ENCODE measurements at places on chromosomes 2 and 18. TPM values are rescaled to one million over a fixed set of nuclear protein-coding genes. Genes with fewer than 3 reads are reported as not detected.
A peak's percentile ranks its signal among the peaks of the same experiment; 100 is the strongest.

- peaks cover 17% of the 10 kb centered on the region for H3K4me1 ChIP-seq
- no peaks in the 10 kb centered on the region for H3K36me3 ChIP-seq
- H3K27ac ChIP-seq = no peak within 1 kb of the TSS
- H3K4me3 ChIP-seq = peak within 1 kb of the TSS; percentile 32
These were observed at the start of gene GAD1 for GRCh38 chr2:170816504-170817092. Gene GAD1 (plus strand): TSS chr2:170816887. CDS start chr2:170818592, 1,705 bp downstream.

The ICA1L gene
- total RNA-seq = 0.54 TPM

The ANO7 gene
- total RNA-seq = 55.0 TPM

GRCh38 chr2:121128741-121129659, 156.0 kb downstream of the TFCP2L1 start:
- no peaks in the 10 kb centered on the region for H3K36me3 ChIP-seq
- peak; percentile 89 for DNase-seq
- H3K4me3 ChIP-seq = no peak overlapping the region
- no peak overlapping the region for H3K27ac ChIP-seq
- no peaks in the 10 kb centered on the region for H3K27me3 ChIP-seq

- no peak overlapping the region for H3K4me3 ChIP-seq
- H3K27me3 ChIP-seq = no peaks in the 10 kb centered on the region
- H3K4me1 ChIP-seq = no peaks in the 10 kb centered on the region
- H3K27ac ChIP-seq = peak overlapping the region; percentile 8
These were observed 63.6 kb downstream of the CLHC1 start for GRCh38 chr2:55168221-55169154.

- no peak overlapping the region for H3K27ac ChIP-seq
- H3K4me3 ChIP-seq = no peak overlapping the region
- no peaks in the 10 kb centered on the region for H3K36me3 ChIP-seq
- H3K27me3 ChIP-seq = no peaks in the 10 kb centered on the region
These were observed 34.9 kb upstream of the APCDD1 start for GRCh38 chr18:10419420-10420103.

GRCh38 chr2:140288726-140289125, 1508.5 kb upstream of the NXPH2 start:
- H3K36me3 ChIP-seq = no peaks in the 10 kb centered on the region
- no peak overlapping the region for H3K4me3 ChIP-seq
- no peaks in the 10 kb centered on the region for H3K27me3 ChIP-seq
- no peak overlapping the region for H3K27ac ChIP-seq

- H3K4me1 ChIP-seq = no peaks in the 10 kb centered on the region
- no peaks in the 10 kb centered on the region for H3K27me3 ChIP-seq
- DNase-seq = no peak
- H3K36me3 ChIP-seq = no peaks in the 10 kb centered on the region
These were observed 71.8 kb downstream of the CMPK2 start for GRCh38 chr2:6793913-6794312.

The RGPD4 gene
- total RNA-seq = not detected

DNA sequence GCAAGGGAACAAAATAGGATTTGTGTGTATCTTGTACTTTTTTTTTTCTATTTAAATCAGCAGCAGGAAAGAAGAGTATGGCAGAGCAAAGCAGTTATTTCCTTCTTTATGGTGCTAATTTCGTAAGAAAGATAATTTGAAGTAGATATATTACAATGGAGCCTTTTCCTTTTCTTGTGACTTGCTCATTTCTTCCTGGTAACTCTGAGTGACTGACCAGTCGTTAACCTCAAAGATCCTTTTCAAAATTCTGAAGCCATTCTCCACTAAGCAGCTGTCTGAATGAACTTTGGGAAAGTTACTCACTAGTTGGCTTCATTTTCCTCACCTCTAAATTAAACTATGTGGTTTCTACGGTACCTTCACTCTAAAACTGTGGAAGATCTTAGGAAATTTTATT, 24.6 kb downstream of the AFTPH start:
- no peak overlapping the region for H3K27ac ChIP-seq
- H3K4me3 ChIP-seq = no peak overlapping the region
- H3K27me3 ChIP-seq = no peaks in the 10 kb centered on the region

DNA sequence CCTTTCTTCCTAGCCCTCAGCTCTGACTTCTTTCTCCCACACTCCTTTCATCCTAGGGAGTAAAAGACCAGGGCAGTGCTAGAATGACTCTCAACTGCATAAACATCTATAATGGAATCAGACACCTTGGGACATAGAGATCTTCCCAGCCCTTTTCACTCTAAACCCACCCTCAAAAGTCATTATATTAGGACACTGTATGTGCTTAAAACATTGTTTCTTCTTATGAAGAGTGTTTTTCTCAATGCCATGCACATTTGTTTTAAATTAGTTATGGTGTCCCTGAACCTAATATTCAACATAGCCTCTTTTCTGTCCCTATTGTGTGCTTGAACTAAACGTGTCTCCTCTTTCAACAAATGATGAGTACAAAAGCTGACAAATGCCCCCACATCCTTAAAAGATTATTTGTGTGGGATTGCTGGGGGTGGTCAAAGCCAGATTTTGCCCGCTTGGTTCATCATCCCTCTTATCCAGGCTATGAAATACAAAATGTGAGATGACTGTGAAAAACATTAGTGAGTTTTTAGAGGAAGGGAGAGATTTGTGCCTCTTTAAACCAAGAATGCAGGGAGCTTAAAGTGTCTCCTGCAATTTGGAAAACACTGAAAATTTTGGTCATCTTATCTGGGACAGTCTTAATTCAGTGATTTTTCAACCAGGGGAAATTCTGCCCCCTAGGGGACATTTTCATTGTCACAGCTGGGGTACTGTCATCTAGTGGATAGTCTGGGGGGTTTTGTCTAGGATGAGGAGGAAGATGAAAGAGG, 29.0 kb downstream of the SERPINB5 start:
- H3K27me3 ChIP-seq = no peaks in the 10 kb centered on the region
- H3K4me3 ChIP-seq = no peak overlapping the region
- peak; percentile 54 for DNase-seq

GRCh38 chr18:35521133-35521532, 23.4 kb upstream of the INO80C start:
- no peak for DNase-seq
- H3K27ac ChIP-seq = no peak overlapping the region
- H3K27me3 ChIP-seq = no peaks in the 10 kb centered on the region
- H3K4me1 ChIP-seq = no peaks in the 10 kb centered on the region
- no peak overlapping the region for H3K4me3 ChIP-seq
- H3K36me3 ChIP-seq = no peaks in the 10 kb centered on the region

The GPR45 gene
- total RNA-seq = not detected

- DNase-seq = no peak
- H3K27me3 ChIP-seq = no peaks in the 10 kb centered on the region
- H3K4me3 ChIP-seq = no peak overlapping the region
- H3K27ac ChIP-seq = no peak overlapping the region
- no peaks in the 10 kb centered on the region for H3K4me1 ChIP-seq
- no peaks in the 10 kb centered on the region for H3K36me3 ChIP-seq
These were observed 21.7 kb downstream of the LINC00305 start for GRCh38 chr18:64127172-64127571.

DNA sequence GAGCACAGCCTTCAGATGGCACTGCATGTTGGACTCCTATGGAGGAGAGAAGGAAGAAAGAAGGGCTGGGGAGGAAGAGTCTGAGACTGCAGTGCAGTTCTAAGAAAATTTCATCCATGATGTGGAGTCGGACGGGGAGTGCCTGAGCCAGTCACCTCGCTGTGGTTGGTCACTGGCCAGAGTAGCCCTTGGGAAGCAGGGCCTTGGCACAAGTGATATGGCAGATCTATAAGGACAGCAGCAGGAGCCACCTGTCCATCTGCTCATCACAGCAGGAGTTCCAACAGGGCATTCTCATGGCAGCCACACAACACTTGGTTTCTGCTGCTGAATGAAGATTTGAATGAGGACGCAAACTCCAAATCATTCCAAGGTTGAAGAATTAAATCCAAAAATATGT, 314.8 kb downstream of the CYP26B1 start:
- H3K36me3 ChIP-seq = no peaks in the 10 kb centered on the region
- no peak for DNase-seq
- H3K27ac ChIP-seq = no peak overlapping the region

DNA sequence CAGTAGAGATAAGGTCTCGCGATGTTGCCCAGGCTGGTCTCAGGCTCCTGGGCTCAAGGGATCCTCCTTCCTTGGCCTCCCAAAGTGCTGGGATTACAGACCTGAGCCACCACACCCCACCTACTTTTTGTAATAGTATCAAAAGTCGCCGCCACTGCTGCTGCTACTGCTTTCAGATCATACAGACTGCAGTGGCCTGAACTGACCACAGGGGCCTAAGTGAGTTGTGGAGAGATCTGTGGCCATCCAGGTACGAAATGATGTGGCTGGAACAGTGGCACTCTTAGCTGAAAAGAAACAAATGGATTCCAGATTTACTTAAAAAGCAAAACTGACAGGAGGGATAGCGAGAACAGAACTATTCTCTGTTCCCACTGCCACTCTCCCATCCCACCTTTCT, 32.9 kb upstream of the POMC start:
- no peak overlapping the region for H3K4me3 ChIP-seq
- no peak overlapping the region for H3K27ac ChIP-seq
- no peak for DNase-seq

DNA sequence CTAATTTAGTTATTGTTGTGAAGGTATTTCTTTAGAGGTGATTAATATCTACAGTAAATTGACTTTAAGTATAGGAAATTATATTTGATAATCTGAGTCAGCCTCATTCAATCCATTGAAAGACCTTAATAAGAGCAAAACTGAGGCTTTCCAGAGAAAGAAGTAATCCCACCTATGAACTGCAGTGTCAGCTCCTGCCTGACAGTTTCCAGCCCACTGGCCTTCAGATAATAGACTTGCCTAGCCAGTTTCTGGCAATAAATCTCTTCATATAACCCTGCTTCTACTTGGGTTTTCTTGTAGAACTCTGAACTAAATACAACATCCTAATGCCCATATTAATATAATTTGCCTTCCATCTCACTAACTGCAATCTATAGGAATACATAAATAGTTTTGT, 437.9 kb upstream of the UBE2E3 start:
- H3K4me3 ChIP-seq = no peak overlapping the region
- H3K4me1 ChIP-seq = no peaks in the 10 kb centered on the region
- H3K36me3 ChIP-seq = no peaks in the 10 kb centered on the region

- H3K4me1 ChIP-seq = no peaks in the 10 kb centered on the region
- no peak overlapping the region for H3K4me3 ChIP-seq
- H3K36me3 ChIP-seq = no peaks in the 10 kb centered on the region
- no peak overlapping the region for H3K27ac ChIP-seq
- H3K27me3 ChIP-seq = no peaks in the 10 kb centered on the region
These were observed 318.8 kb upstream of the KCNH7 start for GRCh38 chr2:163157411-163157810.

The RTP5 gene
- total RNA-seq = not detected

The ADRA2B gene
- 0.54 TPM for total RNA-seq

DNA sequence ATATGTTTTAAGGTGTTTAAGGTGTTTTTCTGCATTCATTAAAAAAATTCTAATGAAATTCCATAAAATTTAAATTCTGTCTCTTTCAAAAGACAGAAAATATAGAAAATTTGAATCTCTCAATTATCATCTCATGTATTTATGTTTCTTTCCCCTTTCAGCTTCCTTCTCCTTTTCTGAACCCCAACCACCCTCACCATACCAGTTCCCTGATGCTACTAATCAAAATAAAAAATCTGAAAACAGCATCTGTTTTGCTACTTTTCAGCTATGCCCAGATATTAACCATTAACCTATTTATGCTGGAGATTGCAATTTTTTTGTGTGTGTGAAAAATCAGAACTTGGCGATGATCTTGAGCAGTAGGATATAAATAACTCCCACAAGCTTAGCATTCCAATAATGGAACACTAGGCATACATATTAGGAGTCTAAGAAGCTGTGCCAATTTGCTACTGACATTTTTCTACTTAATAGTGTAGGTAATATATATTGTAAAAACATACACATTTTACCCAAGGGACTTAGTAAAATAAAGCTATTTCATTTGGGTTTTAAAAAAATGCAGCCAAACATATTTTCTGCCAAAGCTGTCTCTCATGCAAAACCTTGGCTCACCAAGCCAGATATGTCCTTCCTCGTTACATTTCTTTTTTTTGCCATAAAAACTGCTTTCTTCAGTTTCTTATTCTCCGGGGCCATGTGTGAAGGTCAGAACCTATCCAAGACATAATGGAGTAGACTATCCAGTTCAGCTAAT, 32.6 kb upstream of the AGPS start:
- no peaks in the 10 kb centered on the region for H3K27me3 ChIP-seq
- H3K4me1 ChIP-seq = no peaks in the 10 kb centered on the region
- no peak overlapping the region for H3K4me3 ChIP-seq
- no peaks in the 10 kb centered on the region for H3K36me3 ChIP-seq
- DNase-seq = no peak

DNA sequence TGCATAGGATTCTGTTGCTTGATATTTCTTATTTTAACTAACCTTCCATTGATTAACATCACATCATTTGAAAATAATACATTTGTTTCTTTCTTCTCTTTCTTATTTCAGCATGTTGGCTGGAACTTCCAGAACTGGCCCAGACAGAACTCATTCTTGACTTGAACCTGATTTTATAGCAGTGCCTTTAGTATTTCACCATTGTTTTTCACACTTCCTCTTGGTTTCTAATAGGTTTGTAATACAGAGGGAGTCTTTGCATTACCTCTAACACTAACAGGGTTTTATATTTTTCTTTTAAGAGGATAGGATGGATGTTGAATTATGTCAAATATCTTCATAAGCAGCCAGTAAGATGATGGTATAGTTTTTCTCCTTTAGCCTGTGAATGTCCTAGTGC, 39.2 kb downstream of the SEMA4F start:
- no peak overlapping the region for H3K4me3 ChIP-seq
- H3K27ac ChIP-seq = peak overlapping the region; percentile 78
- no peaks in the 10 kb centered on the region for H3K27me3 ChIP-seq
- H3K36me3 ChIP-seq = no peaks in the 10 kb centered on the region
- peaks cover 11% of the 10 kb centered on the region for H3K4me1 ChIP-seq
- no peak for DNase-seq

The TPRKB gene
- 37.5 TPM for total RNA-seq

GRCh38 chr2:95386031-95386430, 16.5 kb upstream of the FAHD2A start:
- no peak overlapping the region for H3K27ac ChIP-seq
- no peak overlapping the region for H3K4me3 ChIP-seq
- DNase-seq = no peak
- H3K4me1 ChIP-seq = peaks cover 6% of the 10 kb centered on the region
- no peaks in the 10 kb centered on the region for H3K27me3 ChIP-seq
- no peaks in the 10 kb centered on the region for H3K36me3 ChIP-seq

DNA sequence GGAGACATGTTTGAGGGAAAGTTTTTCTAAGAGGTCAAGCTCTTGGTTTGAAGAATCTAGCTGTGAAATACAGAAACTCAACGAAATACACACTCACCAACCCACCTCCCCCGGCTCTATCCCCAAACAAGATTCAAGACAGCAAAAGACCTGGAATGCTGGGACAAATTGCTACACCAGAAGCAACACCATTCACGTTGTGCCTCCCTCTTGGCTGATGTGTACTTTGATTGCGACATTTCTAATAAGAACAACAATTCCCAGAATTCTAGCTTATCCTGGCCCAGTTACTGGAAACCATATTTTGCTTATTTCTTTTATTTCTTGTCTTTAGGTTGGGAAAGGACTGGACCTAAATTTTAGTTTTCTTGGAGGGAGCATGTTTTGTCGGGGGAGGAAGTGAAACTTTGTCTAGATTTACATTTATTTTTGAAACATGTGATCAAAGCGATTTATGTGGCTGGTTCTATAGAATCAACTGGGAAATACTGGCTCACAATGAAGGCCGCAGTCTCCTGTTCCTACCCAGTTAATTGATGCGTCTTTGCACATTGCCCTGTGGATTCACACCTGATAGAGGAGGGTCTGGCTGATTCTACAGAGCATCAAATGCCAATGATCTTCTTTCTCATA, 29.6 kb upstream of the LPIN1 start:
- no peak overlapping the region for H3K27ac ChIP-seq
- H3K27me3 ChIP-seq = no peaks in the 10 kb centered on the region
- no peaks in the 10 kb centered on the region for H3K36me3 ChIP-seq
